ENCODE measurements at places on chromosomes 4 and X.

DNA sequence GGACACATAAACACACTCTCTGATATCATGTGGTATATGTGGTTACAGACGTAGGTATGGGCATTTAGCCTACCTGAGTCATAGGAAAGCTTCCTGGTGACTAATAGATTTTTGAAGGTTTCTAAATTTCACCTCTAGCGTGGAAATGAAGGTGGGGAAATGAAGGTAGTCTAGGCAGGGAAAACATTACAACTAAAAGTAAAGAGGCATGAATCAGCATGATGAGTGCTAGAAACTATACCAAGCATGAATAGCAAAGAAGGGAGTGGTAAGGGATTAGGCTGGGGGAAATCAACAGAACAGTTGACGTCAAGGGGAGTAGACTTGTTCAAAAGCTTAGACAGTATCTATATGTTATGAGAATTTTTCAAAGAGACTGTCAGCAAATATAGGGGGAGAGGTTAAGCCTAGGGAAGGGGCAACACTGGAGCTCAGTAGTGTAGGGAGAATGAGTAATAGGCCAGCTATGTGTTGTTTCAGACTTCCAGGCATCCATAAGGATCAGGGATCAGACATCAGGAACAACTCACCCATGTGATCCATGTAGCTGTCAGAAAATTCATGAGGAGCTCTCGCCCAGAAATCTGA lies 279.3 kb upstream of the DIPK2B start:
- no peak for DNase-seq

DNA sequence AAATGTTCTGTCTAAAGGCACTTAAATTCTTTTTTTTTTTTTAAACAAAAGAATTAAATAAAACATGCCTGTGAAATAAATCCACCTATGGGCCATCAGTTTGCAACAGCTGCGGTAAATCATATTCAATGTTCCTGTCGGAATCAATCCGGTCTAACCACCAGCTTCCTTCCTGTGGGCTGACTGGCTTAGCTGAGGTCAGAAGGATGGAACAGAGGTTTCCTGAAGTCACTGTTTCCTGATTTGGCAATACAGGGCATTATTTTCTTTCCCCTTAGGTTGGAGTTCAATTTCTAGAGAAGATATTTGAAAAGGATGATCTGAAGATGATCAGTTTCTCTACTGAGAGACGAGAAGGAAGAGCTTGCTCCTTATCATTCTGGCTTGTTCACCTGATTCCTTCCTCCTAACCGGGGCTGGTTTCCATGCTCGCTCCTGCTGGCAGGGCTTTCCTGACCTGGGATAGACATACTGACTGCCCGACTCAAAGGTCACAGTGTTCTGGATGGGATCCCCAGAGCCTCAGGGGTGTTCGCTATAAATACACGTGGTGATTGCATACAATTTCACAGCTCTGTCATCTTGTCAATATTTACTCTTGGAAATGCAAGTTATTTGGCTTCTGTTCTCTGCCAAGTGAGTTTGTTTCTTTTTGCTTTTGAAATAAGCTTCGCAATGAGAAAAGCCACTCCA lies 21.7 kb downstream of the PDLIM3 start:
- DNase-seq: no peak

GRCh38 chr4:16626945-16627344 lies 271.5 kb downstream of the LDB2 start:
- DNase-seq: no peak

- DNase-seq: no peak
Observed at GRCh38 chrX:57156397-57157049, 19.3 kb upstream of the SPIN2A start.

GRCh38 chrX:9327747-9328145 lies 137.1 kb upstream of the TBL1X start:
- no peak for DNase-seq

Measured in activated T-cell treated with anti-CD3 and anti-CD28 coated beads, Interleukin-2, amount 50 U/mL, for 48 hours (primary cell).